ENCODE measurements at places on chromosomes 11 and 22.

DNA sequence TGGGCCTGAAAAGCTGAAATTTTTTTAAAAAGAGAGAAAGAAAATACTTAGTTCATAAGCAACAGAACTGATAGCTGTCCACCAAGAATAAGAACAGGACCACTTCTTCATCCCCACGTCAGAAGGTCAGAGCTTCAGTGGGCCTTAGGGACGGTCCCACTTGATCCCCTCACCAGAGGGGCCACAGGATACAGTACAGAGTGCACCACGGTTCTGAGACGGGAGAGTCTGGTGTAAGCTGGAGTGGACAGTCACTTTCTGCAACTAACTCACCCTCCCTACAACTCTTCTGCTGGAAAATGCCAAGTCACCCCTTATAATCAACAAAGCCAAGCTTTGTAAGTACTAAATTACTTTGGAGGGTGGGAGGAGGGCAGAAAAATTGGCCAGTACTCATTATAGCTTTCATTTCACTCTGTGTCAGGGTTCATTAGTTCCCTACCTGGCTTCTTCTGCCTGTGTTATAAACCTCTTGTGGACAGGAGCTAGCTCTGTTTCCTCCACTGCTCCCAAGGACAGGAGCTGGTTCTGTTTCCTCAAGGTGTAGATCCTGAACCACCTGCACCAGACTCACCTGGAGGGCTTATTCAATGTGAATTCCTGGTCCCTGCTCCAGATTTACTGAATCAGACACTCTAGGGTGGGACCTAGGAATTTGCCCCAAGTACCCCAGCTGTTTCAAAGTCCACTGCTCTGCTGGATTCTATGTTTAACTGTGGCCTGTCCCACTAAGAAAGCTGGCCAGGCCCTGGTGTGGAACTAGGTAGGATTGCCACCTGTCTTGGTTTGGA, 39.6 kb downstream of the SCGB1A1 start:
- DNase-seq = no peak

- no peak for DNase-seq
Observed at GRCh38 chr11:111107501-111107900, 138.0 kb upstream of the POU2AF2 start.

DNA sequence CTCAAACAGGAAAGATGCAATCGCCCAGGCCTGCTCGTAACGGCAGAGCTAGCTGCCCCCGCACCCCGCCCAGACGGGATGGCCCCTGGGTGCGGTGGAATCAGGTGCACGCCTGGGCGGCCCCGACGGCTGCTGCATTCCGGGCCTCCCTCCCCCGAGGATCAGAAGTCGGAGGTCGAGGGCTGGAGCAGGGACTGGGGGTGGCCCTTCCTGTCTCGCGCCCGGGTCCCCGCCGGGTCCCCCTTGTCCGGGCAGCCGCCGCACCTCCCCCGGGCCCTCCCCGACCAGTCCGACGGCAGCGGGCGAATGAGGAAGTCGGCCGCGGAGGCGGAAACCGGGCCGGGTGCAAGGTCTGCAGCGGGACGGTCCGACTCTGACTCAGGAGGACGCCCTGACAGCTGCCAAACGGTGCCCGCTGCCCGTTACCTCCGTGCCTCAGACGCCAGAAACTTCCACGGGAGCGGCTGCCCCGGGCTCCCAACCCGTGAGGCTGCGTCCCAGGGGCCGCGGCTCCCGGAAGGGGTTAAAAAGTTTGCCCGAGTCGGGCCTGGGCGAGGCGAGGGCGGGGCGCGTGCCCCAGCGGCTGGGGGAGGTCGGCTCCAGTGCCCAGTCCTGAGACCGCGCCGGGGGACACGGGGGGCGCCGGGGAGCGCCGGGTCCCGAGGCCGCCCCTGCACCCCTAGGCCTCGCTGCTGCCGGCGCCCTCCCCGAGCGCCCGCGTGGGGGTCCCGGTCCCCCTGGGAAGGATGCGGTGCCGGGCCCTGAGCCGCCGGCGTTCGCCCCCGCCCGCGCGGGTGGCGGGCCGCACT, 663 bp downstream of the MYH9 start:
- peak; percentile 67 for DNase-seq

DNA sequence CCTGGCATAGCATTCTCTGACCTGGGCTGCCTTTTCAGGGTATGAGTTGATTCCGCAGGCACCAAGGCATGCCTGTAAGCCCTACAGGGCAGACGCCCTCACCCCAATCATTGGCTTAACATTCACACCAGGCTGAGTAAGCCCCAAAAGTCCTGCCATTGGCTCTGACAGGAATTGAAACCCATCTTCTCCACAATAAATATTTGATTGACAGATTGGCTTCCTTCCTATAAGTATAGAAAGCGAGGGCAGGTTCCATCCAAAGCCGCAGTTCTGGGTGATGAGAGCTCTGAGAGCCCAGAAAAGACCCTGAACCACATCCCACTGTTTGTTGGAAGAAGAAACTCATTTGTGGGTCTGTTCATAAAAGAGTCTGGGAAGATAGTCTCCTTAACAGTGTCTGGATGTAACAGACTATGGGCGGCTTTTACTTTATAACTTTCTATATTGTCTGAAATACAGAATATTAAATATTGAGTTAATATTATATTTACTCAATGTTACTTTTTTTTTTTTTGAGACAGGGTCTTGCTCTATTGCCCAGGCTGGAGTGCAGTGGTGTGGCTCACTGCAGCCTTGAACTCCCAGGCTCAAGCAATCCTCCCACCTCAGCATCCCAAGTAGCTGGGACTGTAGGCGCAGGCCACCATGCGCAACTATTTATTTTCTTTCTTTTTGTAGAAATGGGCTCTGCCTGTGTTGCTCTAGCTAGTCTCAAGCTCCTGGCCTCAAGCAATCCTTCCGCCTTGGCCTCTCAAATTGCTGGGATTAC, 46.8 kb downstream of the FAM83F start:
- no peak for DNase-seq

GRCh38 chr22:48042621-48043395, 1280.4 kb downstream of the TBC1D22A start:
- DNase-seq = no peak

Data from activated T-cell treated with anti-CD3 and anti-CD28 coated beads, Interleukin-2, amount 50 U/mL, for 1 hour (primary cell).